ENCODE measurements at places on chromosomes 16 and 17.

DNA sequence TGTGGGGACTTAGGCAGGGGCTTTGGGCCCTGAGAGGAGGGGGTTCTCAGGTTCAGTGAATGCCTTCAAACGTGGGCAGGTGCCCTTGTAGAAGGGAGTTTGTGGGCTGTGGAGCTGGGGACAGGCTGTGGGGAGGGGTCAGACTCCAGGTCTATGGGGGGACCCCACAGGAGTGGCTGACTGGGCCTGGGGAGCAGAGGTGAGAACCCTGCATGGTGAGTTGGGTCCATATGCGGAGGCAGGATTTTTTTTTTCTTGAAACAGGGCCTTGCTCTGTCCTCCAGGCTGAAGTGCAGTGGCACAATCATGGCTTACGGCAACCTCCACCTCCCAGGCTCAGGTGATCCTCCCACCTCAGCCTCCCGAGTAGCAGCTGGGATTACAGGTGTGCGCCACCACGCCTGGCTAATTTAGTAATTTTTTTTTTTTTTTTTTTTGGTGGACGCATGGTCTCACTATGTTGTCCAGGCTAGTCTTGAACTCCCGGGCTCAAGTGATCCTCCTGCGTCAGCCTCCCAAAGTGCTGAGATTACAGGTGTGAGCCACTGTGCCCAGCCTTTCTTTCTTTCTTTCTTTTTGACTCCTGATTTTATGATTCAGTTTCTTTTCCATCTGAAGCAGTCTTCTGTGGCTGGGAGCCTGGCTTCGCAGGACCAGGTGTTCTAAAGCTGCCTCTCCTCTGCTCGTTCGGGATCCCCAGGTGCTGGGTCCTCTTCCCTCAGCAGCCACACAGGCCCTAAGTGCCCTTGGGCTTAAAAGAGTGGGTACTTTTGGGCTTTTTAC lies 19.0 kb upstream of the ADCY7 start:
- DNase-seq: no peak

- no peak for DNase-seq
These were observed 22.1 kb downstream of the TMC7 start for GRCh38 chr16:19005561-19006445.

GRCh38 chr17:56031636-56032035 lies 121.6 kb upstream of the ANKFN1 start:
- no peak for DNase-seq

DNA sequence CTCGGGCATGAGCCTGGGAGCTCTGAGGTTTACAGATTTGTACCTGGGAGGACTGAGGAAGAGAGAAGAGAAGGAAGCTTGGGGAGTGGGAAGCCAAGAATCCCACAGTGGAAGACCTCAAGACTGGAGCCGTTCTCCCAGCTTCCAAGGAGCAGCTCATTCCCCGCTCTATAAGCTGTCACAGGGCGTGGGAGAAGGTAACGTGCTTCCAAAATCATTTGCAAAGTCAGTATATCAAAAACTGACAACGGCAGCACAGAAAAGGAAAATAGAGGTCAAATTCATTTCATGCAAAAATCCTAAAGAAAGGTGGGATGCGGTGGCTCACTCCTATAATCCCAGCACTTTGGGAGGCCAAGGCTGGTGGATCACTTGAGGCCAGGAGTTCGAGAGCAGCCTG lies 7.8 kb downstream of the PIK3R5 start:
- no peak for DNase-seq

GRCh38 chr17:74555427-74555940 lies 9.6 kb upstream of the CD300C start:
- no peak for DNase-seq

- no peak for DNase-seq
These were observed 16.3 kb downstream of the MAPT start for GRCh38 chr17:45910667-45911066.

DNA sequence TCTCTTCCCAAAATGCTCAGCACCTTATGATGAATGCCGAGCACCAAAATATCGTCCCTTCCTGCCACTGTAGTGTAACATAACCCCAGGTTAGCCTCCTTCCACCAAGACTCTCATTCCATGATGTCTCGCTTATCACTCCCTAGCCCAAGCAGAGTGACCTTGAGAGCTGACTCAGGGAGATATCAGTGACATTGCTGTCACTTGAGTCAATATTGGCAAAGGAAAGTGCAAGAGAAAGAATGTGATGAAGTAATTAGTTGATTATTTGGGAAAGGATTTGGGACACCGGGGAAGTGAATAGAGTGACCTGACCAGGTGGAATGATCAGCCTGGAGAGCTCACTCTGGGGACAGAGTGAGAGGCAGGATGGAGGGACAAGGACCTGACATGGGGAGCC lies 2.6 kb upstream of the ANKFN1 start:
- no peak for DNase-seq

GRCh38 chr16:21263640-21264570 lies 14.2 kb downstream of the CRYM start:
- peak; percentile 41 for DNase-seq

- DNase-seq: peak; percentile 92
These were observed 21.7 kb downstream of the KRT23 start for GRCh38 chr17:40915721-40916256.

GRCh38 chr16:11627822-11628457 lies 40.3 kb upstream of the SNN start:
- DNase-seq: peak; percentile 66

GRCh38 chr16:76696876-76697275 lies 419.7 kb downstream of the CNTNAP4 start:
- DNase-seq: no peak

- DNase-seq: no peak
These were observed 17.1 kb upstream of the DOK4 start for GRCh38 chr16:57503366-57503765.

GRCh38 chr17:10010752-10011151 lies 105.7 kb upstream of the RCVRN start:
- DNase-seq: no peak

- no peak for DNase-seq
These were observed 1.3 kb downstream of the SBK1 start for GRCh38 chr16:28293601-28293960.

DNA sequence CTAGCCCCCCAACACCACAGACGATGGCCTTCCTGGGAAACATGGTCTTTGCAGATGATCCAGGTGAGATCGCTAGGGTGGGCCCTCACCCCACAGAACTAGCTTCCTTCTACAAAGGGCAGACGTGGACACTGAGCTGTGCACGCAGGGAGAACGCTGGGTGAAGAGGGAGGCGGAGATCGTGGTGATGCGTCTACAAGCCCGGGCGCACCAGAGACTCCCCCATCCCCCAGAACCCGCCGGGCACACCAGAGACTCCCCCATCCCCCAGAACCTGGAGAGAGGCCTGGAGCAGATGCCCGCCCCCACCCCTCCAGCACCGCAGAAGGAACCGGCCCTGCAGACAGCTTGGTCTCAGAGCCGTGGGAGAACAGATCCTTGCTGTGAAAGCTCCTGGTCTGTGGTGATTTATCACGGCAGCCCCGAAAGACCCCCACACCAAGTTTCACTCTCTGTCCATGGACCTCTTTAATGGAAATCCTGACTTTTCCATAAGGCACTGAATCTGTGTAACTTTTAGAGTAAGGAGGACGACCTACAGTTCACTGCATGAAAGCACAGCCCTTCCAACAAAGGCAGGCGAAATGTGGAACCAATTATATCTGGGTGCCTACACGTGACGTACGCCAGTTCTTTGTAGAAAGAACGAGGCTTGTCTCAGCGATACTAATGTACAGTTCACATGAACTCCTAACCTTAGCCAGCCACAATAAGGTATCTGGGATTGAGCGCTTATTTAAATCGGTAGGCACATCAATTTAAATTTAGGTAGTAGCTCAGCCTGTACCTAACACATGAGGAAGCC lies 88.5 kb downstream of the ANKRD11 start:
- no peak for DNase-seq

GRCh38 chr17:19346351-19347255 lies 15.9 kb downstream of the B9D1 start:
- peak; percentile 90 for DNase-seq

DNA sequence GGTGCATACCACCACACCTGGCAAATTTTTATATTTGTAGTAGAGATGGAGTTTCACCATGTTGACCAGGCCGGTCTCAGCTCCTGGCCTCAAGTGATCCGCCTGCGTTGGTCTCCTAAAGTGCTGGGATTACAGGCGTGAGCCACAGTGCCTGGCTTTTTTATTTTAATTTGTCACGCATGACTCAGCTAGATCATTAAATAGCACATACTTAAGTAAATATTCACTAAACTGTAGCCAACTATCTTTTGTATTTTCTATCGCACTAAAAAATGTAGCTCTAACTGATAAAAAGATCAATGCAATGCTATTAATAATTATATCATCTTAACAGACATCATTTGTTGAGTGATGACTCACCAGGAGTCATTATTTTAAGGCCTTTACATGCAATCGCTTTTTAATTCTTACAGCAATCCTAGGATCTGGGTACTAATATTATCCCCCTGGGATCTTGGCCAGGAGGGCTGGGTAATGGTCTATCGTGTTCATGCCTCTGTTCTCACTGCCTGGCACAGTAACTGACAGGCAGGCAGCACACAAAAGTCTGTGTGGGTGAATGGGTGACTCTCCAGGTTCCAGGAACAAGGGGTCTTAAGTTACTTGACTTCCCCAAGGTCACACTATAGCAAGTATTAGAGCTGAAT lies 693.5 kb upstream of the EEF2KMT start:
- no peak for DNase-seq

- DNase-seq: no peak
These were observed 18.2 kb upstream of the CSNK1D start for GRCh38 chr17:82291582-82292250.

GRCh38 chr17:27318228-27318627 lies 24.3 kb downstream of the WSB1 start:
- DNase-seq: no peak

GRCh38 chr16:56600398-56600999 lies 7.9 kb upstream of the MT2A start:
- DNase-seq: peak; percentile 43

DNA sequence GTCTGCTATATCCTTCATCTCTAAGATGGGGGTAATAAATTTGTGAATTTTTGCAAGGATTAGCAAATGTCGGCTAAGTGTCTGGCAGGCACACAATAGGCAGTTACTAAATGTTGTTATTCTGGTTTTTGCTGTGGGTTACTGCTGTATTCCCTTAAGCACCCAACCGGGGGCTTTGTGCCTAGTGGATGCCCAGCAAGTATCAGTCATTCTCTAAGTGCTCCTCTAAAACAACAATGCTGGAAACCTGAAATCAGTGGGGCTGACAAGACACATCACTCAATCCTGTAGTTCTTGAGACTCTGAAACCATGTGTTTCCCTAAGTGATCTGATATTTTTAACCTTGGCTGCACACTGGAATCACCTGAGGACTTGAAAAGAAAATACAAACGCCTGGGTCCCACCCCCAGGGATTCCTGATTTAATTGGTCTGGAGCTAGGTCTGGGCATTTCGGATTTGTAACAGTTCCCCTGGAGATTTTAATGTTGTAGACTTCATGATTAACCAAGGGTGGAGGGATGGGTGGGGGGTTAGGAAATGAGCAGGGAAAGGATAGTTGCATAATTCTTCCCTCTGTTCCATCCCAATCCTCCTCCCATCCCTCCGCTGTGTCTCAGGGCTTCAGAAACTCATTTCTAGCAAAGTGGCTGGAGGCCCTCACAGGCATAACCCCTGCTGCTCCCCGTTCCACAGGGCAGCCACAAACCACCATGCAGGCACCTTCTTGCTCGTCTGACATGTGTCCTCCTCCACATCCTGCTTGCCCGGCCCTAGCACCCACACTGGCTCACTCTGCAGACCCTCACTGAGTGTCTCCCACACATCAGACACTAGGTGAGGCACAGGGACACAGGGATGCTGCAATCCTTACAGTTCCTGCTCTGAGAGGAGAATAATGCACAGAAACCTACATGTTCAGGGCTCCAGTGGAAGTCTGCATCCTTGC lies 61.7 kb upstream of the LYRM9 start:
- DNase-seq: peak; percentile 25

GRCh38 chr17:76536511-76537287 lies 810 bp downstream of the CYGB start:
- DNase-seq: no peak

DNA sequence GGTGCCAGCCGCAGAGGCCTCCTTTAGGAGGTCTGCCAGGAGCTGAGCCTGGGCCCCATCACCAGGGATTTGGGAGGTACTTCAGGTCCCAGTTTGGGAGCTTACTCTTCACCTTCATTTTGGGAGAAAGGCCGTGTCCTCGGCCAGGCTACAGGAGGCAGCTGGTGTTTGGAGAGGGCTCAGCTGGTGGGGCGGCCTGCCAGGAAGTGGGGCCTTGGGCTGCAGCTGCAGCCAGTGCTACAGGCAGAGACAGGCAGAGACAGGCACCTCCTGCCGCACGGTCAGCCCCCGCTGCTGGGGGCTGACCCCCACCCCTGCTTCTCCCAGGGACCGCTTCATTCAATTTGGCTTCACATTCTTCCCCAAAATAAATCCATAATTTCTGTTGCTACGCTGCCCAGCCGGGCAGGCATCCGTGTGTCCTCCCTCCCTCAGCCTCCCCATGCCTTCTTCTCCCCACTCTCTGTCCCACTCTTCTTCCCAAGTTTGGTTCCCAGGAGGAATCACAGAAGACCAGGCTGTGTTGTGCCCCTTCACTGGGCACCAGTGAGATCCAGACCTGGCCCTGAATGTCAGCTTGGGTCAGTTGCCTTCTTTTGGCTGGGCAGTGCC lies 6.1 kb downstream of the TMEM235 start:
- no peak for DNase-seq

DNA sequence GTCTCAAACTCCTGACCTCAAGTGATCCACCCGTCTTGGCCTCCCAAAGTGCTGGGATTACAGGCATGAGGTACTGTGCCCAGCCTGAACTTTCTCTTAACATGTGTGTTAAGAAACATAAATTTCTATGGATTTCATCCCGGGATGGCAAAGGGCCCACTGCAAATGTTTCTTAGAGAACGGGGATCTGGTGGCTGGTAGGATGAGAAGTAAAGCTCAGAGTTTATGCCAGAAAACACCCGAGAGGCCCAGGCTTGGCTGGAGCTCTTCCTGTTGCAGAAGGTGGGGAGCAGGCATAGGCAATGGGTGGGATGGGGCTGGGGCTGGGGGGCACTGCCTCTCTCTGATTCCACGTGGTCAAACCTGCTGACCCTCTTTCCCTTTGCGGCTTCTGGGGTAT lies 5.6 kb upstream of the CARHSP1 start:
- DNase-seq: no peak
